ENCODE measurements at places on chromosomes 7 and 10.
A peak's percentile ranks its signal among the peaks of the same experiment; 100 is the strongest.

DNA sequence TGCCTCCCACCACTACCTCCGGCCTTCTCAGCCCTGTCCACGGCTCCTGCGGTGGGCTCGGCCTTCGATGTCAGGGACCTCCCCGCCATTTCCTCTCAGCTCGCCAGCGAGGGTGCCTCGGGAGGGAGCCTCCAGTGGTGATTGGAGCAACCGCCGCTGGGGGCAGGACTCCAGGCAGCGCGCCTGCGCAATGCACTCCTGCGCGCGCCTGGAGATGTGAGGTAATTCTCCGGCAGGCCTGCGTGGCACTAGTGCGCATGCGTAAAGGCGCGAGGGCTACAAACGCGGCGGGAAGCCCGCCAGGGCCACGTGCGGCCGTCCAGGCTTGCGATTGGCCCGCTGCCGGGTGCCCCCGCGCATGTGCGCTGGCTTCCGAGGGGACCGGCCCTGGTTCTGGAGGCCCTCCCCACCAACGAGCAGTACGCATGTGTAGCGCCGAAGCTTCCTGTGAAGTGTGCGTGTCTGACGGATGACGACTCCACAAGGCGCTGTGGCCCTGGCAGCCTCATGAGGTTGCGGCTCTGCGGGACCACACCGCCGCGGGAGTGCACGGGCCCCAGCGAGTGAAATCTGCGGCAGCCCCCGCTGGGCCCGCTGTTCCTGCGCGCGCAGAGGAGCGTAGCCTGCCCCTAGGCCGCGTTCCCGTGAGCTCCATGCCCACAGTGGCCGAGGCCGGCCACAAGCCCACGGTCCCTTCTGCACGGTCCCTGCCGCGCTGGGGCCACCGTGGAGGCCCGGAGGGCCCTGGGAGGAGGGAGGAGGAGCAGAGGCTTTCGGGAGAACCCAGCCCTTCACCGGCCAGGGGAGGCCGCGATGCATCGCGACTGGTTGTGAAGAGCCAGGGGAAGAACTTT is at the start of gene SYCE1:
Gene SYCE1 (minus strand): TSS at position 143 of the 854 bp plus-strand sequence. CDS start 54 bp downstream, at position 89.
- no peak for DNase-seq

DNA sequence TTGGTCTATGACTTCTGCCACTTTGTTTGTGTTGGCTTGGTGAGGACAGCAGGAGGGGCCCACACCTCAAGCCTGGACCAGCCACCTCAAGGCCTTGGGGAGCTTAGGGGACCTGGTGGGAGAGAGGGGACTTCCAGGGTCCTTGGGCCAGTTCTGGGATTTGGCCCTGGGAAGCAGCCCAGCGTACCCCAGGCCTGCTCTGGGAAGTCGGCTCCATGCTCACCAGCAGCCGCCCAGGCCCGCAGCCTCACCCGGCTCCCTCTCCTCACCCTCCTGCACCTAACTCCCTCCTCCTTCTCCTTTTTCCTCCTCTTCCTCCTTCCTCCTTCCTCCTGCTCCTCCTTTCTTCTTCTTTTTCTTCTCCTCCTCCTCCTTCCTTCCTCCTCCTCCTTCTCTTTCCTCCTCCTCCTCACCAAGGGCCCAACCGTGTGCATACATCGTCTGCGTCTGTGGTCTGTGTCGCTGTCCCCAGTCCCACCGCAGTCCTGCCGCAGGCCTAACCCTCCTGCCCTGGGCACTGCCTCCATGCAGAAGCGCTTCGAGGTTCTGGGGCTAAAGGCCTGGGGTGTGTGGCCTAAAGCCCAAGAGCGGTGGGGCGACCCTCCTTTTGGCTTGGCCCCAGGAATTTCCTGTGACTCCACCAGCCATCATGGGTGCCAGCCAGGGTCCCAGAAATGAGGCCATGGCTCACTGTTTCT is 5.3 kb downstream of the EN2 start:
- no peak for DNase-seq

GRCh38 chr7:836429-836828 is 4.2 kb downstream of the SUN1 start:
- DNase-seq, result peak; percentile 42

DNA sequence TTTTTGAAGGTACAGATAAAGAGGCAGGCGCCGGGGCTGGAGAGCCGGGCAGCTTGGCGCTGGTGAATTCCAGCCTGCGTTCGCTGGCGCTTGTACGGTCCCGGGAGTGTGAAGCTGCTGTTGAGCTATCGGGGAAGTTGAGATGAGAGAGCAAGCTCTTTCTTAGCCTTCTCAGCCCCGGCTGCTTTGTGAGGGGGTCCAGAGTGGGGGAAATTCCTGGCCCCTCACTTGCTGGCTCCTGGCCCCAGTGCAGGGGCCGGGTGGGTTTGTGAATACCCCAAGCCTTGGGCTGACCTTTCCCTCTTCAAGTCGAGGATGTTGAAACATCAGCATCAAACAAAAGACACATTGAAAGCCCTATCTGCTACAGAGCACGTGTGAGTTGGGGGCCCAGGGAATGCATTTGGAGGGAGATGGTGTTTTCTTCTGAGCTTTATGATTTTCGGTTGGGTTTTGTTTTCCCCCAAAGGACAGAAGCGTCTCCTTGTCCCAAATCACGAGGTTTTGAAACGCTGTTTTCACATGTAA is 2.7 kb downstream of the ZMIZ1 start:
- DNase-seq, result no peak

DNA sequence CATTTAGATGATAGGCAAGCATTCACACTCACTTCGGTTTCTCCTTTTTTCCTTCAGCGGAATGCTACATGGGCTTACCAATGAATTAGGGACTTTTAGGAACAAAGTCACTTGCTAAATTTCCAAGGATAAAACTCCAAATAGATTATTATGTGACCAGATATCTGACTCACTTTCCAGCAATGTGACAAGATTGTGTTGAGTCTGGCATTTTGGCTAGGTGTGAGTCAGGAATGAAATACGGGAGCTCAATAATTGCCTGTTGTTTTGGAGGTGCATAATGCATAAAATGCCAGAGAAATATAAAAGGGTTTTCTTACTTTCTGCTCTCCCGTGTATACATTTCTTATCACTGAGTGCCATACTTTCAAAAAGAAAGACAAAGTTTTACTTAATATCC is 721.1 kb downstream of the KCNMA1 start:
- peak; percentile 50 for DNase-seq

DNA sequence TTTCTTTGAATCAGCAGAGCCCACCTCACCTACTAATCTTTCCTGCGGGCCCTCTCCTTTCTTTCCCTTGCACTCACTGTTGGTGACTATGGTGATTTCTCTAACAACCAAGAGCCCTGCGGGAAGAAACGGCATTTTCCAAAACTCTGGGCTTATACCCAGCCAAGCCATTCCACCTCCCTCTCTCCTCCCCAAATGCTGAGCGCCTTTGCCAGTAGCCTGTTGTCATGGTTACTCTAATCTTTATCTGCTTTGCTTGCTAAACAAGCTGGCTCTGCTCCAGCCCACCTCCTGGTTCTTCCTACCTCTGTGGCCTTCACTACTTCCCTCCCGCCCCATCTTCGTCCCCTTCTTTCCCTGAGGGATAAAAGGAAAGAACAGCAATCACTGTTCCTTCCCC is 86.7 kb downstream of the DGKI start:
- peak; percentile 42 for DNase-seq

GRCh38 chr10:29277296-29277695 is 11.6 kb upstream of the LYZL1 start:
- peak; percentile 78 for DNase-seq

- DNase-seq, result no peak
Observed at GRCh38 chr7:122616951-122617350, 82.0 kb downstream of the RNF133 start.
